ENCODE measurements at places on chromosomes 12 and 14.

DNA sequence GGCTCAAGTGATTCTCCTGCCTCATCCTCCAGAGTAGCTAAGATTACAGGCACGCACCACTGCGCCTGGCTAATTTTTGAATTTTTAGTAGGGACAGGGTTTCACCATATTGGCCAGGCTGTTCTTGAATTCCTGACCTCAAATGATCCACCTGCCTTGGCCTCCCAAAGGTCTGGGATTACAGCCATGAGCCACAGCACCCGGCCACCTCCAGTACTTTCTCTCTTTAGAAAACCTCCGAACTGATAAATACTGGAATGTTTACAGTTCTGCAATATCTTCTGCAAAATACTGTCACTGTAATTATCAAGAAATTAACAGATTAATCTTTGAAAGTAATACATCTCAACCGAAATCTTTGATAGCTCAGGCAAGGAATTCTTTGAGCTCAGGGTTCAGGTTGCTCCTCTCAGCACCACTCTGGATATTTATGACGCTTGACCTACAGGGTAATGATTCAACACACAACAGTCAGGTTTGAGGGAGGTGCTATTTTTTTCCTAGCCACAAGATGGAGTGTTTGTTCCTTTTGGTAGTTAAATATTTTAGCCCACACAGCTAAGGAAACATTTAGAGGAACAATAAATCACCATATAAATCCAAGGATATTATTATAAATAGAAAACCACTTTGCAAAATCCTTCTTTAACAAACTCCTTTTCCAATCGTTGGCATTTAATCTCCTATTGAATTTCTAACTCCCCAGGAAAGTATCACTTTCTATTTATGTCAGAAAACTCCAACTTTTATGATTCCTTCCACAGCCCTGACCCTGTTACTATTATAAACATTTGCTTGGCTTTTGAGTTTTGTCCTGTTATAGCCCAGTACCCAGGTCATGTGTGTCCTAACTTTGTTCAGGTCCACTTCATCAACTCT is 48.6 kb upstream of the GTF2A1 start:
- DNase-seq: peak; percentile 33

DNA sequence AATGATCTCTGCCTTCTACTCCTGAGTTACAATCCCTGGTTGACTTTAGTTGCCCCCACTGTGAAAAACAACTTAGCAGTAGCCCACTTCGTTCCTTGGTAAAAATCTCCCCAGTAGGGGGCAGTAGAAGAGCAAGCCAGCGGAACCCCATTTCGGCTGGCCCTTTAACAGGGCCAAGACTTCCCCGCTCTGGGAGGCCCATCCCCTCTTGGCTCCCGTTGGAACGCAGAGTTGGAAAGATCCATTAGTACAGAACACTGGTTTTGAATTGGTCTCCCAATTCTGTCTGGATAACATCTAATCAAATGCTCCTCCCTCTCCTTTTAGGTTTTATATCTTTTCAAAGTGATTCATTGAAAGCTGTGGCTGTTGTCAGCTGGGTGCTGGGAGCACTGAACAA is 1133.3 kb downstream of the BCL11B start:
- DNase-seq: peak; percentile 15

GRCh38 chr12:31261744-31262143 is 64.2 kb downstream of the SINHCAF start:
- DNase-seq: no peak

DNA sequence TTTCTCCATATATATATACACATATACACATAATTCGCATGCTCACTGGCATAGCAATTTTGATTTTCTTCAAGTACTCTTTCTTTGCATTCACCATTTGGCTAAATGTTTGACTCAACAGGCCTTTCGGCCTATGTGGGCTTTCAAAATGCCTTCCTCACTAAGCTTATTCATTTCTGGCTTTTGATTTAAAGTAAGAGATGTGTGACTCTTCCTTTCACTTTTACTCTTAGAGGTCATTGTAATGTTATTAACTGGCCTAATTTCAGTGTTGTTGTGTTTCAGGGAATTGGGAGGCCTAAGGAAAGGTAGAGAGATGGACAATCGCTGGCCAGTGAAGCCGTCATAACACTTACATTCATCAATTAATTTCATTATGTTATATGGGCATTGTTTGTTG is 14.5 kb upstream of the KLRD1 start:
- no peak for DNase-seq

GRCh38 chr12:38469715-38470114 is 153.1 kb downstream of the ALG10B start:
- no peak for DNase-seq

- no peak for DNase-seq
Measured at GRCh38 chr12:113796852-113797534, 169.1 kb downstream of the RBM19 start.

DNA sequence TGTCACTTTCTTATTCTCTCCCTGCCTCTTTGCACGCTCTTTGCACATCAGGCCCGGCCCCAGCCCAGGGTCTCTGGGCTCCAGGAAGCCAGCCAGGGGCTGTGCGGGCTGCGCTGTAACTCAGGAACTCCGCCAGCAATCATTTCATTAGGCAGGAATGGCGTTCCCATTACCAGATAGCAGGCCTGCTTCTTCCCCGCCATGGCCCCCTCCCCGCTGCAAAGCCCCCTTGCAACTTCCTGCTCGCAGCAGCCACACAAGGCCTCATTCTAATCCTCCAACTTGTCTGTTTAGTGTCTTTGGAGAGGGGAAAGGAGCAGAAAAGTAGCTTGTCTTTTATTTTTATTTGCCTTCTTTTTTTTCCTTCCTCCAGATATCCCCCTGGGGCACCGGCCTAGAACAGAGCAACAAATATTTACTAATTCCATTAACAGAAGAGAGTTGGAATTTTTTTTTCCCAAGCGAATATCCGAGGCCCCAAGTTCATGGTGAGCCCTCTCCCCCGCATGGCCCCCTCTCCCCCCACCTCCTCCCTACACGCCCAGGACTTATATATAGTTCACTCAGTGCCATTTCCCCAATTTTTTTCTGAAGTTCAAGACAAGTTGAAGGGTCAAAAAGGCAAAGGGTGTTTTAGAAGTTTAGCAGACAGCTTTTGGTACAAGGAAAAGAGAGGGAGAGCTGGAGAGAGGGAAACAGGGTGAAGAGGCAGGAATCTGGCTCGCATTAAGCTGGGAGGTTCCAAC is 329.4 kb upstream of the TBX3 start:
- DNase-seq: no peak

DNA sequence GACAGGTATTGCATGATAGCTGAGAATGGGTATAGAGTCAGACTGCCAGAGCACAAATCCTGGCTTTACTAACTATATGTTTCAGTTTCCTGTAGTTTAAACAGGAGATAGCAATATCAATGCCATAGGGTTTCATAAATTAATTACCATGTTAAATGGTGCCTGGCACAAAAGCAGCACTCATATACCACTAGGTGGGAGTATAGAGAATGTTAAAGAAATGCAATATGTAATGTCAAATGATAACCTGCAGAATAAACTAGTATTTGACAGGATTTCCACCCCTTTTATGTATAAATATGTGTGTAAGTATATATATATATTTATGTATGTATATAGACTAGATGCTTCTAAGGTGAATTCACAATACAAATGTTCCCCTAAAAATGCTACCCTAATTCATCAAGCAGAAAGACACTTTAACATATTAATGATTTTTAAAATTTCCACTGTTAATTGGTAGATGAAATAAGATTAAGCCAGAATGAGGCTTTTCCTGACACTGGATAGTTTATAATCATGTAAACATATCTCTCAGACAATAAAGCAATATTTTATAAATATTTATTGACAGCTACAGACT is 8.6 kb downstream of the WDR89 start:
- no peak for DNase-seq

GRCh38 chr12:53750812-53751335 is 905 bp downstream of the CISTR start:
- DNase-seq: no peak

- no peak for DNase-seq
Measured at GRCh38 chr12:110585231-110585799, 2.2 kb upstream of the PPTC7 start.

DNA sequence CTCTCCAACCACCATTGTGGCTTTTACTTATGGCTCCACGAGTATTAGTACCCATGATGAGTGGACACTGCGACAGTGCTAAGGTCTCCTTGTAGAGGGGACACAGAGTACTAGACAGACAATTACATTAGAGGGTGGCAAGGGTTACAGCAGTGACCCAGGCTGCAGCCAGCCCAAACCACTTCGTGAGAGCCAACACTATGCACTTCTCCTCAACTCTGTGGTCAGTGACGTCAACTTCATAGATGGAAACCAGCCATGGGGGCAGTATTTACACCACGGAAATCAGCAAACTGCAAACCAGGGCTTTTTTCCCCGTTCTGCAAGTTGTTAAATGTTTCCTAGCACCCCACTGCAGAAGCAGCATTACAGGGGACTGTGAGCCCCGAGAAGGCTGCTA is 61.6 kb upstream of the ZFP36L1 start:
- DNase-seq: no peak

DNA sequence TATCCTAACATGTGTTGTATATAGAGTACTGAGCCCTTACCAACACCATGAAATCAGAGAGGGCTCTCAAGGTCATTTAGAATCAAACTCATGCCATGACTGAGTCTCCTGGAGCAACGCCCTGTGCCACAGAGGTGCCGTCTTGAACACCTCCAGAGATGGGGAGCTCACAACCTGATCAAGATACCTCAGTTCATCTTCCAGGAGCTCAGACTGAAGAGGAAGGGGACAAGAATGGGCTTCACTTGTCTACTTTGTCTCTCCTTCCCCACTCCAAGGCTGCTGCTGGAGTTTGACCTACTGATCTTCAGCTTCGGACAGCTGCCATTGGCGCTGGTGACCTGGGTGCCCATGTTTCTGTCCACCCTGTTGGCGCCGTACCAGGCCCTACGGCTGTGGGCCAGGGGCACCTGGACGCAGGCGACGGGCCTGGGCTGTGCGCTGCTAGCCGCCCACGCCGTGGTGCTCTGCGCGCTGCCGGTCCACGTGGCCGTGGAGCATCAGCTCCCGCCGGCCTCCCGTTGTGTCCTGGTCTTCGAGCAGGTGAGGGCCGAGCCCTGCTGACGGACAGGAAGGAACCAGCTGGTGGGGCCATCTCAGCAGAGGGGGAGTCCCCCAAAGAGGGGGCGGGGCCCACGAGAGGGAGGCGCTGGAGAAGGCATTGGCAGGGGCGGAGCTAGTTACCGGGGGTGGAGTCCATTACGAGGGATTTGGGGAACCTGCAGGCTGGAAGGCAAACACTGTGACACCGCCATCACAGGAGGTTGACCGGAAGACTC is 12.0 kb downstream of the SOAT2 start:
- peak; percentile 56 for DNase-seq

DNA sequence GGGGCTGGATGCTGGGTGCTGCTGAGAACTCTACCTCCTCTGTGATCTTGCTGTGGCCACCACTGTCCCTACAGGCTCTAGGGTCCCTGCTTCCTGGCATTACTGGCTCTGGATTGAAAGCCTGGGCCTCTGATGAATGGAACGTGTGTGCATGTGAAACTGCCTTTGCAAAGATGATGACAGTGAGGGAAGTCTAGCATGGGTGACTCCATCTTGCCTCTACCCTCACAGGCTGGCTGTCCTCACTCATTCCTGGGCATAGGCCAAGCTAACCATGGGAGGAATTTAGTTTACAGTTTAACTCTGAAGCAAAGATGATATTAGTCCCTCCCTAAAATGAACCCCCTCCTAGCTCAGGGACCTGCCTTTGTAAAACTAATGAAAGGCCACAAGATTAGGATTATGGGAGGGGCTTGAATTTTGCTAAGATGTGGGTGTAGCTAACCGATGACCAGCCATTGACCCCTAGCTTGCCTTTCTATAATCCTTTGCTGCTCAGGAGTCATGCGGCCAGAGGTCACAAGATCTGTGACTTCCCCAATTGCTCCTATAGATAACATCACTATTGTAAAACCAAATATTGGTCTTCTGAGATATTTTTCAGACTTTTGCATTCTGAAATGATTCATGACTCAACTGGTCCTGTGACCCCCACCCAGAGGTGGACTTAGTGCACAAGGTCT is 2.2 kb upstream of the C1S start:
- no peak for DNase-seq

- DNase-seq: no peak
Measured at GRCh38 chr12:116366456-116366776, 88.9 kb upstream of the MED13L start.

DNA sequence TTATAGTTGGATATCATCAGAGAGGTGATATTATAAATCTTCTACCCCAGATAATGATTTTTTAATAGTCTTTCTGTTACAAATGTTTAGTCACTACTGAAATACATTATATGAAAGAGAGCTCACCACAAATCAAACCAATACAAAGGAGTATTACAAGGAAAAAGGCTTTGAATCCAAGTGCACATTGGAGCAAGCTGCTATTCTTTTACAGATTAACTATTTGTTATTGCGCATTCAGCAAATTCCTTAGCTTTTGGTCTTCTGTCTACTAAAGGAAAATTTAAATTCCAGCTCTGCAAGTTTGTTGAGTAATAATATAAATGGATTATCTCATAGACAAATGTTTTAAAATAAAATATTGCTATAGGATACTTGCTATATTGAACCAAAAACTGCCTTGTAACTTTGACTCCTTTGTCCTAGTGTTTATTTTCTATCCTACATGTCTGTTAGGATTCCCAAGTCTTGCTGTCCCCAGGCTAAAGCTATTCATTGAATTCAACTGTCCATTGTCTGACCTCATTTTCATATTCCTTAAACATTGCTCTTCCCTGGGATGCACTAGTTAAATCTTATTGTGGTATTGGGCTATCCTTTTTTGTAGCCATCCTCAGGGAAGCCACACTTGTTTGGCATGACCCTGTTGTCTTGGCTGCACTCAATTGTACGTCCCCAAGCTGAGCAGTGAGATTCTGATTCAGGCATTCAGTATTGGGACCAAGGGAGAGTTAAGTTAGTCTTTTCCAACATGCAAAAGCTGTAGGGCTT is 41.5 kb downstream of the PDE3A start:
- no peak for DNase-seq

DNA sequence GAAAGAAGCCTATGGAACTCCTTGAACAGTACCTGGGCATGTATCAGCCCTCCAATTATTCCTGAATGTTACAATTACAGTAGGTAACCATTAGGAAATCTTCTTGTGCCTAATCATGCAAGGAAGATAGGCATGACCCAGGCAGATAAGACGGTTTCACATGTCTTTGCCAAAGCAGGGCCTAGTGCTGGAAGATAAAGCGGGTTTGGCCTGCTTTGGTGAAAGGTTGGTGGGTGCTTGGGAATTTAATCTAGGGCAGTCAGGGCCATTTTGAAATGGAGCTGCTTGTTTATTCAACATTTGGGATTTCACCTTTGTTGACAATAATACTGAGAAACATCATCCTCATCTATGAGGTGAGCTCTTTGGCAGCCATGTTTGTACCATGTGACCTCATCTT is 12.5 kb upstream of the SRSF5 start:
- no peak for DNase-seq

- DNase-seq: no peak
Measured at GRCh38 chr14:102496958-102497744, 12.4 kb downstream of the ANKRD9 start.

Data from iPS DF 19.7 (cell line).